ENCODE measurements at places on chromosomes 3 and 15.

DNA sequence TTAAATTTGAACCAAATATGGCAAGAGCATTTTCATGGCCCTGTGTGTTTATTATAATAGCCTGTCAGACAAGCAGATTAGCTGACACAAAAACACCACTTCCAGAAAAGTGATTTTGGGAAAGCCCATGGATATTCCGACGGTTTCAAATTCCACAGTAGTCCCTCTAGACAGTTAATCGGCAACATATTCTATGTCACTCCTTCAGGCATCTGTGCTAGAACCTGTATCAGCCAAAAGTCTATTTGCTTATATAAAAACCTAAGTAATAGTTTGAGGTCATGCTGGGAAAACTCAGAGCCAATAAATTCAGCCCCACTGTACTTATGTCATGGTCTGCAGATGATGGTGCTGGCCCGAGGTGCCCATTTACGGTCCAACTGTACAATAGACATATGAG, 110.2 kb upstream of the ARHGEF26 start:
- DNase-seq = no peak

DNA sequence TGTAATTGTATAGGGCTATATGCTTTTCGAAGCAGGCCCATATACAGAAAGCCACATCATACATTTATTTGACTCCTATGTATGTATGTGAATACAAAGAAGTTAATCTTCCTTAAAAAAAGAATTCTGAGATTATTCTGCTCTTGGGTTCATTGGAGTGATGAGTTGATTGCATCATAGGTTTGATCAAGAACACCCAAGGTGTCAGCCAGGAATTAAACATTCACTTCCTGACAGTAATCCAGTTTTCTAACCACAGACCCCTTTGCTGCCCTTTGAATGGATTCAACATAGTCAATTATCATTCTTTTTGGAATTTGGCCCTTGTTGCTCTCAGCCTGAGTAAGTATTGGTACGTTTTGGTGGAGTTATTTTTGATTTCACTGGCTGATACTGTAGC, 225.6 kb downstream of the CACNA2D3 start:
- no peak for DNase-seq

DNA sequence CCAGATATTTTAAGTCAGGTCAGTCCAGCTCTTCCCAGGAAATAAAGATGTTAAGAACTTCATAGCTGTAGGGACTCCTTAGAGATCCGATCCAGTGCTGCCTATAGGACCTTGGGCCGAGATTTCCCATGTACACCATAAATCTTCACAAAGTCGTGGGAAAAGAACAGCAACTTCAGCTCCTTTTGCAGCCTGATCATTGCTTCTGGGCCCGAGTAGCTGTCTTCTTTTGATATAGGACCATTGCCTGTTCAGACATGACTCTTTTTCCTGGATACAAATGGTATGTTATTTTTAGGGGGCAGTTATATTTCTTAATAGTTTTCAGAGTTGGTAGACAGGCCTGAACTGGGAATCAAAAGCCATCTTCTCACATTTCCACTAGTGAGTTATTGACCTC, 20.5 kb downstream of the IL1RAP start:
- DNase-seq = no peak

GRCh38 chr15:40274350-40275274, 8.3 kb downstream of the ANKRD63 start:
- peak; percentile 37 for DNase-seq

DNA sequence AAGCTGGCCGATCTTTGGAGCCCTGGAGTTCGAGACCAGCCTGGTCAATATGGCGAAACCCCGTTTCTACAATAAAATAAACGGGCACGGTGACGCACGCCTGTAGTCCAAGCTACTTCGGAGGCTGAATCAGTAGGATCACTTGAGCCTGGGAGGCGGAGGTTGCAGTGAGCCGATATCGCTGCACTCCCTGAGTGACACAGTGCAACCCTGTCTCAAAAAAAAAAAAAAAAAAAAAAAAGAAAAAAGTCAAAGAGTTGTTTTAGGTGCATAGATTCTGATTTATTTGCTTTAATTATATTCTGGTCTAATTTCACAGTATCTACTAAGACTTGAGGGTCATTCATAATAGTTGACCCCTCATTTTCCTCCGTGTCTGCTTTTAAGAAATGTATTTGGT, 1.7 kb downstream of the ARL13B start:
- DNase-seq = no peak

DNA sequence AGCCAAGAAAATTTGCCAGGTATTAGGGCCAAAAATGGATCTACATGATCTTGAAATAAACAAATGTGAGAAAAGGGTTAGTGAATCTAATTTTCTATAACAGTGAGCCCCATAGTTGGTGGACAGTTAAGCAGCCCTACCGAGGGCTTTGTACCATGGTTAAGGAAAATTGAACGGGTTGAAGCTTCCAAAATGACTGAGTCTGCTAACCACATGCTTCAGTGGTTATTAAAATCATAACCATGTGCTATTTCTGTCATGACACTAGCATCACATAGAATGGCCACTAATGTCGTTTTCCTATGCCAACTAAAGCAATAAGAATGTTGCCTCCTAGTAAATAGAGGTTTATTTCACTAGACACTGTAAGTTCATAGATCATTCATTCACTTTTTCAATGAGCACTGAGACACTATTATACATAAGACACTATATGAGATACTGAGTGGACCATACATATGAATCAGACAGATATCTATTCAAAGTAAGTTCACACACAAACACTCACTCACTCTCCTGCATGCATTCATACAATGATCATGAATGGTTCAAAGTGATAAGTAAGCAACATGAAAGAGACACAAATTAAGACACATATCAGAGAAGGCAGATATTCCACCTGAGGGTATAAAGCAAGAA, 4.3 kb downstream of the SST start:
- no peak for DNase-seq

- DNase-seq = no peak
Measured at GRCh38 chr3:14561051-14561960, 21.2 kb upstream of the GRIP2 start.

DNA sequence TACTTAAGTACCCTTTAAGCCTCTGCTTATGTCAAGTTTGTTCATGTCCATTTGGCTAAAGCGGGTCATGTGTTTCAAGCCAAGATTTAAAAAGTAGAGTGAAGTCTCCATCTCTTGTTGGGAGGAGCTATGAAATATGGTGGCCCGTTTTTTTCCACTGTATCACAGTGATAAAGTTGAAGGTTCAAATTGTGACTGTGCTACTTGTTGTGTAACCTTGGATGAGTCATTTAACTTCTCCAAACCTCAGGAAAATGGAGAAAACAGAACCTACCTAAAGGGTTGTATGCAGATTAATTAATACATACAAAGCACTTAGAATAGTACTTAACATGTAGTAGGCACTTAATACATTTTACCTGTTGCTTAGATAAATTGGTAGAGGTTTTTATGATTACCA, 43.4 kb downstream of the SNAPC5 start:
- no peak for DNase-seq
